Globus pallidus (tissue), 1 donor: ENCODE measurements at places on chromosomes 16 and 17.

DNA sequence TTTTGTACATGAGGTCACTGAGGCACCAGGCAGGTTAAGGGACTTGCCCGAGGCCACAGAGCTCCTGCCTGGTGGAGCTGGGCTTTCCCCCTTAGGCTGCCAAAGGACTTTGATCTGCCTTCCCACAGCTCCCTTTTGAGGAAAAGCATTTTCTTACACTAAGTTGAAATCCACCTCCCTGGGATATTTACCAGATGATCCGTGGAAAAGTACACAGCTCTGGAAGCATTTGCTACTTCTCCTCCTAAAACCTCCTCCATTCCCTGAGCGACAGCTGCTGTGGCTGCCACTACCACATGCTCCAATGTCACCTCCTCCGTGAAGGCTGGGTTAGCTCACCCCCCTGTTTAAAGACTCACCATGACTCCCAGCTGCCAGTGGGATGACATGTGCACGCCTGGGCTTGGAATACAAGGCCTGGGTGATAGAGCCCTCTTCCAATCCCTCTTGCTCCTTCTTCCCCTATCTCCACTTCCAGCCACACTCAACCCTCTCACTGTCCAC is 1.2 kb upstream of the MPRIP start:
- no peak for DNase-seq

GRCh38 chr17:76234354-76234679 is 6.0 kb downstream of the RNF157 start:
- no peak for DNase-seq

DNA sequence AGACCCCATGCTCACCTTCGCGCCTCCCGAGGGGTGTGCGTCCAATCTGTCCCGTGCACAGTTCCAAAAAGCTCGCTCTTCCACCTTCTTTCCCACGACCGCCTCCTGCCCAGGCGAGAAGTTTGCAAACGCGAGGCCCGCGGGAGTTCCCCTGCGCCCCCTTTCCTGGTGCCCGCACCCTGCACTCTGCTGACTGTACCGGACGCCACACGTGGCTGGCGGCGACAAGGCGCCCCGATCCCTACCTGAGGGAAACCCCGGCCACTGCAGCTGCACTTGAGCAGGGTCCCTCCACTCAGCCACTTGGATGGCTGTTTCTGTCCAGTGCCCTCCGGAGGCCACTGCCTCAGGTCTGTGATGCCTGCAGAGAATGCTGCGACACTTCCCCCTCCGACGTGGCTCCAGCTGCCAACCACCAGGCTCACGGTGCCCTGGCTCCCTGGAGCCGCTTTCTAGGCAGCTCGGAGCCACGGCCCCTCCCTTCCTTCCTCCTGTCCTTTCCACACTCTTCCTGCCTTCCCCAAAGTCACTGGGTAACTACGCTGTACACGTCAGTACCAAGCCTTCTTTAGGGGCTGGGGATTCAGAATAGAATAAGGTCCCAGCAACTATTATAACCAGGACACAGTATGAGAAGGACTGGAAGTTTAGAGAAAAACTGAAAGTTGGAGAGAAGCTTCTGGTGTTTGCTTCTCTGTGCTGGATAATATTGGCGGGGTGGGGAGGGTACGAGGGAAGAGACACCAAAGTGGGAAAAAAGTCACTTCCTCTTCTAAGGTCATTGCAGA is at the start of gene MLKL:
Gene MLKL (minus strand): TSS at position 425 of the 788 bp plus-strand sequence. CDS start 5,105 bp downstream, outside the sequence.
- DNase-seq = no peak

DNA sequence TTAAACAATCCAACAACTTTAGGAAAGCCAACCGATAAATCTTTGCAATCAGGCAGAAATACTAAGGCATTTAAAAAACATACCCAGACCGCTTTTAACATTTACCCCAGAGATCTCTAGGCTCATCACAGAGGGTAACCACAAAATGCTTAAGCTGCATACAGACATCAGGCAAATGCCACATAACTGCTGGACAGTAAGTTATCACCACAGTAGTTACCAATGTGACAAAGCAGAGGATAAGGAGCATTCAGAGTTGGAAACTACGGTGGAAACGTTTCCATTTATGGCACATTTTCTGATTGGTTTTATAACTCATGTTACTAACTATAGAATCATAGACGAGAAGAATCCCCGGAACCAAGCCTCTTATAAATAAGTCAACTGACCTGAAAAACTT is 77.5 kb downstream of the KANSL1 start:
- no peak for DNase-seq

DNA sequence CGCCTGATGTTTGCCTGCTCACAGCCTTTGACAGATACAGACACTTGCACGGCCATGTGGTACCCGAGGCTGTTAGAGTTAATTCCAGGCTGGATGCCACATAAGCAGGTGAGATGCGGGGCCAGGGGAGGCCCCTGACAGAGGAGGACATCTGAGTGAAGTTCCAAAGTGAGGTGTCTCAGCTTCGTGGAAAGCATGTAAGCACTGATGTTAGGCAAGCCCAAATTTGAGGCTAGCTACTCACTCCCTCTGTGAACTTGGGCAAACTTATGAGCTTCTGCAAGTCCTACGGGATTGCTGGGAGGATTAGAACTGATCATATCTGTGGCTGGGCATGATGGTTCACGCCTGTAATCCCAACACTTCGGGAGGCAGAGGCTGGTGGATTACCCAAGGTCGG is 39.3 kb upstream of the MARCHF10 start:
- DNase-seq = no peak

DNA sequence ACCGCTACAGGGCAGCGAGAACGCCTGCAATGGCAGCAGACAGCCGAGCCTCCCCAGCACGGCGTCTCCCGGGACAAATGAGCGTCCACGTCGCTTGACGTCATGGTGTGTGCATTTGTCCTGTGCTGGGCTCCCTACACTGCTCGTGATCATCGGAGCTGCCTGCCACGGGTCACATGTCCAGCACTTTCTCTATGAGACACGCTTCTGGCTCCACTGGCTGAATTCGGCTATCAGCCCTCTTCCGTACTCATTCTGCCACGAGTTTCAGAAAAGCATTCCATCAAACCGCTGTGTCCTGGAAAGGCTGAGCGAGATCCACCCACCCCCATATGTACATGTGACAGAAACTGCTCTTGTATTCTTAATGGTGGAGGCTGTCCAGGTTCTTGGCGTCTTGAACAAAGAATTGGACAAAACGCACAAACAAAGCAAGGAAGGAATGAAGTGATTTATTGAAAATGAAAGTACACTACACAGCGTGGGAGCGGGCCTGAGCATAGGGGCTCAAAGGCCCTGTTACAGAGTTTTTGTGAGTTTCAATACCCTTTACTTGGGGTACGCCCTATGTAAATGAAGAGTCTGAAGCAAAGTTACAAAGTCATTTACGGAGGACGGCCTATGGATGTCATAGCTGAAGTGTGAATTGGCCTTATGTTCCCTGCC is 28.5 kb upstream of the SHCBP1 start:
- no peak for DNase-seq

DNA sequence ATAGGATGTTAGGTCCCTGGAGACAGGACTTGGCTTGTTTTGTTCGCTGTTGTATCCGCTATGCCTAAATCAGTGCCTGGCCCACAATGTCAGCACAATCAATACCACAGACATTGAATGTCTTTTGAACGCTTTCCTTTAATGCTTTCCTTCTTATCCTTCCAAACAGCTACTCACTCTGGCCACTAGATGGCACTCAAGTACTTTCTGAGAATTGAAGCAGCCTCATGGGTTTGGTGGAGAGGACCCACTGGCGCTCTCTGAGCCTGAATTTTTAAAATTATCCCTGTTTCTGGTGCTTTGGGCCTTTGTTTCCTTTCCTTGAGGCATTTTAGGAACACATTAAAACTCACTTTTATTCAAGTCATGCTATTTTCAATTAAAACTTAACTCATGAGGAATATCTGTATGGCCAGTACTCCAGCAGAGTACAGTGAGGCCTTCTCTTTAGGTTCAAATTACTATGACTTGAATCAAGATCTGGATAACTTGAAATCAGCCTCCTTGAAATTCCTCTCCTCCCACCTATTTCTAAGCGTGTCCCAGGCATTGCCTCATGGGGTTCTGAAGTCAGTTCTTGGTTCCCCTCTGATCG is 3.2 kb upstream of the NLRP1 start:
- DNase-seq = peak; percentile 78

GRCh38 chr17:74437702-74438101 is 5.8 kb downstream of the GPRC5C start:
- no peak for DNase-seq

DNA sequence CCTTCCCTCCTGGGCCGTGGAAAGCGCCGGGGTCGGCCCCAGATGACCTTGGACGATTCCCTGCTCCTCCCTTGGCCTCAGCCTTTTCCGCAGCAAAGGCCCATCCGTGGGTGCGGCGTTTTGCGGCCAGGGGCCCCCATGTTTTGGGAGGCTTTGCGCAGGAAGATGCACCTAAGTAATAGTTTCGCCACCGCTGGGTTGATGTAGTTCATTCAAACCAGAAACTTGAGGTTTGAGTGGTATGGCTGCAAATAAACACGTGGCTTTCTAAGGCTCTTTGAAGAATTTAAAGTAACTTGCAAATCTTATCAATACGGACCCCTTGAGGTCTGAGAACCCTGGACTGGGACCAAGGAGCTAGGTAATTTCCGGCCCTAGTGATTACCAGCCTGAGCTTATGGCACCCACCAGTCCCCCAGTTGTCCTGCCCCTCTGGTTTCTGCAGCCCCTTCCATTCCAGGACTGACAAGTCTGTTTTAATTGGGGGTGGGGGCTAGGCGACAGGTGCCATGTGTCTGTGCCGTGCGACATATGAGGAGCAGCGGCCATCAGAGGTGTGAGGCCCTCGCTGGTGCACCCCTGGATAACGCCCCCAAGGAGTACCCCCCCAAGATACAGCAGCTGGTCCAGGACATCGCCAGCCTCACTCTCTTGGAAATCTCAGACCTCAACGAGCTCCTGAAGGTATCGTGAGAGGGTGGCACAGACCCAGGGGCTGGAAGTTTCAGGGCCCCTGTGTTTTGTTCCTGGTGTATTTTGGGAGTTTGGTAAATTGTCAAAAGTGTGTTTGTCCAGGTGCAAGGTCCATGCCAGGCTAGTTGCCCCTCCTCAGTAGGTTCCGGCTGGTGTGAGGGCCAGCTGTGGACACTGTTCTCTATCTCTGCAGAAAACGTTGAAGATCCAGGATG is 834 bp downstream of the MRPL12 start:
- DNase-seq = no peak

DNA sequence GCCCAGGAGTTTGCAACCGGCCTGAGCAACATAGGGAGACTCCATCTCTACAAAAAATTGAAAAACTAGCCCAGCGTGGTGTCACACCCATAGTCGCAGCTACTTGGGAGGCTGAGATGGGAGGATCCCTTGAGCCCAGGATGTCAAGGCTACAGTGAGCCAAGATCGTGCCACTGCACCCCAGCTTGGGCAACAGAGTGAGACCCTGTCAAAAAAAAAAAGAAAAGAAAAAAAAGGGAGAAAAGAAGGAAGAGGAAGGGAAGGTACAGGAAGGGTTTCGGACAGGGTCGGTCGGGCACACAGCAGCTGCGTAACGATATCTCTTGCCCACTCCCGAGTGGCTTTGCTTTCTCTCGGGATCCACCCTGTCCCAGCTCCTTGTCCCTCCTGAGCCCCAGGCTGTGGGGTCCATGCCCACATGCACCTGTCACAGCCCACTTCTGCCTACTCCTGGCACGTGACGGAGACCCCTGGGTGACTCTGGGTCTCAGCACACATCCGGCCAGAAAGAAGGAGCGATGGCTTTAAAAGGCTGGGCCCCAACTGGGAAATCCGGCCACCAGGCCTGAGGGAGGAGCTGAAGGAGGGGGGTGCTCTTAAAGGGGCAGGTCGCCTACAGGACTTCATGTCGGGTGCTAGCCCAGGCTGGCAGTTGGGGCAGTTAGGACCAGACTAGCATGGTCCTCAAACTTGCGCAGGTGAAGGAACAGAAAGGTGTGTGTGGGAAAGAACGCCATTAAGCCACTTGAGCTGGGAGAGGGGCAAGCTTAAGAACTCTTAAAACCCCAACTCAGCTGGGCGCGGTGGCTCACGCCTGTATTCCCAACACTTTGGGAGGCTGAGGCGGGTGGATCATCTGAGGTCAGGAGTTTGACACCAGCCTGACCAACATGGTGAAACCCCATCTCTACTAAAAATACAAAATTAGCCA is at the start of gene GHDC:
Gene GHDC (minus strand): TSS at position 526 of the 931 bp plus-strand sequence. CDS start 913 bp downstream, outside the sequence.
- DNase-seq = peak; percentile 90

GRCh38 chr16:89860747-89861304 is 12.6 kb upstream of the TCF25 start:
- no peak for DNase-seq

- peak; percentile 53 for DNase-seq
Observed at GRCh38 chr16:50861970-50862411, 120.1 kb downstream of the CYLD start.

DNA sequence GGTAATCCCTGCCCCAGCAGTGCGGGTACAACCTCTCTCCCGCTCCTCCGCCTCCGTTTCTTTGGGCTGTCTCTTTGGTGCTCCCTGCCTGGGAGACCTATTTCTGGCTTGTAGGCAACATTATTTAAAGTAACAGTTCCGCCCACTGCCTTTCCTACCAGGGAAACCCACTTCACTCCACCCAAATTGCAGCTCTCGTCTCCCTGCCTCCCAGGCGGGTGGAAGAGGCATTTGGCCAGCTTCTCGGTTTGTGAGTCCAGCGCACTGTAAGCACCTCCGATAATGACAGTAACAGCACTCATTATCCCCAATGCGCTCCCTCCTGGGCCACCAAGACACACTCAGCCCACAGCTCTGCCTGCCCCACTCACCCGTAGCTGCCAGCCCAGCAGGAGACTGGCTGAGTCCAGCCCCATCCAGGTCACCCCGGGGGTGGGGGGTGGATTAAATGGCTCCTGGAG is 165.1 kb upstream of the CDC42EP4 start:
- no peak for DNase-seq

DNA sequence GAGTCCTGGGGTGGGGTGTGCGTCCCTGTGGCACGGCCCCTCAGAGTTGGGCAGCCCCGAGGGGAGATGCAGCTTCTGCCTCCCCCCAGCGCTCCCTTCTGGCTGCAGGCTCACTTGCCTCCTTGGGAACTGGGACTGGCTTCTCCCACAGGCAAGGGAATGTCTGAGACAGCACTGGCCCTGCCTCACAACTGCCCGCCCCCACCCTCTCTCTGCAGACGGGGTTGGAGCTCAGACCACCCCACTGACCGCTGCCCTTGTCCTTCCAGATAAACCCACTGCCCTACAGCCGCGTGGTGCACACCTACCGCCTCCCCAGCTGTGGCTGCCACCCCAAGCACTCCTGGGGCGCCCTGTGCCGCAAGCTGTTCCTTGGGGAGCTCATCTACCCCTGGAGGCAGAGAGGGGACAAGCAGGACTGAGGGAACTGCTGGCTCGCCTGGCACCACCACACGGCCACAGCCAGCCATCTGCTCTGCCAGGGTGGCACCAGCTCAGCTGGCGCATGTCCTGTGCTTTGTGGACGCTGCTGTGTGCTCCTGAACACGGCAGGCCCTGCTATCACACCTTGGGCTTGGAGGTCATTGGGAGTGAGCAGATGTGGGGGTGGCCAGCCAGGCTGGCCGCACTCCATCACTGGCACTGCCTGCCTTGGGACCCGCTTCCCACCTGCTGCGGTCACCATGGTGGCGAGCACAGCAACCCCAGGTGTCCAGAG is 7.1 kb upstream of the RAB40C start:
- no peak for DNase-seq

- DNase-seq = peak; percentile 89
Observed at GRCh38 chr16:57976331-57976796, 5.4 kb upstream of the CNGB1 start.
